ENCODE measurements at places on chromosomes 5 and 9.
A peak's percentile ranks its signal among the peaks of the same experiment; 100 is the strongest.

GRCh38 chr9:123360161-123361085, 4.4 kb downstream of the CRB2 start:
- peak; percentile 25 for DNase-seq

DNA sequence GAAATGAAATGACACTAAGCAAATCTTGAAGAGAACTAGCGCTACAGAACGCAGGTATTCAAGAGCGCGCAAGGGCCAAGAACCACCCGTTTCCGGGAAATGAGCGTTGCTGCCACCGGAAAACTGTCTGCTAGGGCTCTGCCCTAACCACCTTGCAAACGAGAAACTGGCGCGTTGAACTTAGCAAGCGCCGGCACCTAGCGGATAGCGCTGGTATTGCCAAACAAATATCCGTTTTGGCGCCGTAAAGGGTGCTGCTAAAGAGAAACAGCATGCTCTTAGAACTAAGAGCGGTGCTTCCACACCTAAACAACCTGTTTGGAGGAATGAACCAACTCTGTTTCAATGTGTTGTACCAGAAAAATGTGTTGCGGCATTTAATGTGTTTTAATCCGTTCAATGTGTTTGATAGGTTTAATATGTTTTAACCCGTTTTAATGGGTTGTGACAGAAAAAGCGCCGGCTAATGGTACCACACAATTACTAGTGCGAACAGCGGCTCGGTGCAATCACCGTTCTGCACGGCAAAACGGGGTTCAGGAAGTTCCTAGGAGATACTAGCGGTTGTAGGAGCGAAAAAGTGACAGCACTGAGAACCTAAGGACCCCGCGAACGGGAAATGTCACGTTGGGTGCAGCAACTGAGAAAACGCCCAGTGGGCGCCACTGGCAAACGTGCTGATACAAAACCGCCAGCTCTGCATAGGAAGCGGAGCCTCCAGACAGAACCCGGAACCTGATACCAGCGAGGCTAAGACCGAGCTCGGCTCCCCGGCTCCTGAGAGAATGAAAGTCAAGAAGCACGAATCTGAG, at the start of gene ANXA2R:
Gene ANXA2R, minus strand, starts transcription at position 33 of the 812 bp plus-strand sequence. CDS start 273 bp downstream, outside the sequence.
- peak; percentile 97 for DNase-seq

DNA sequence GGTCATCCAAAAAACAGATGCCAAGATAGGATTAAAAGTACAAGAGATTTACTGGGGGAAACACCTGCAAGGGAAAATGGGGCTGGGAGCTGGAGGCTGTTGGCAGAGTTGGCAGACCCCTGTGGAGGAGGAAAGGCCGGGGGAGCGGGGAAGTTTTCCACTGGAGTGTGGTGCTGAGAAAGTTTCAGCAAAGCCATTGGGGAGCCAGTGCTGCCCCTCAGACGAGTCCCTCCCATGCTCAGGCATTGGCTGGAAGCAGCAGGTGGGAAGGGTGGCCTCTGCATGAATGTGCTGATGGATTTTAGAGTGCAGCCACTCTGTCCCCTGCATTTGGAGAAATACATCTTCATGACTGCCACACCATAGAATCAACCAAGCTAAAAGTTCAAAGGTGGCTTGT, 52.8 kb downstream of the TTC1 start:
- DNase-seq: no peak

GRCh38 chr5:75200776-75201175, 35.9 kb downstream of the ANKRD31 start:
- no peak for DNase-seq

- DNase-seq: no peak
These were observed 437.8 kb downstream of the PLK2 start for GRCh38 chr5:58022055-58022454.

DNA sequence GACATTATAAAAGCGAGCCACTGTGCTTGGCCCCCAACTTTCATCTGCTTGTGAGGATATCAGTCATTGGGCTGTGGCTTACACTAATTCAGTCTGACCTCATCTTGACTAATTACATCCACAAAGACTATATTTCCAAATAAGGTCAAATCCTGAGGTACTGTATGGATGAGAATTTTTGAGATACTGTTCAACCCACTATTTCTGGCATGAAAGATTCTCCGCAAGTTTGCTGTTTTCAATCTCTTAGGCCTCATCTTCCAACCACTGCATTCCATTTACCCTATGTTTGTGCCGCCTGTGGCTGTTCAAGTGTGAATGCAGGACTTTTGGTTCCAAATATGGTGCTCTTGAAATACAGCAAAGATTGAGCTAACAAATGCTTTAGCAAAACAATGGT, 400.9 kb upstream of the SGCD start:
- DNase-seq: no peak

Data from CD4-positive, alpha-beta T cell treated with Interleukin-17A for 1 hour (primary cell).